ENCODE measurements at places on chromosomes 16 and 17.
A peak's percentile ranks its signal among the peaks of the same experiment; 100 is the strongest.

DNA sequence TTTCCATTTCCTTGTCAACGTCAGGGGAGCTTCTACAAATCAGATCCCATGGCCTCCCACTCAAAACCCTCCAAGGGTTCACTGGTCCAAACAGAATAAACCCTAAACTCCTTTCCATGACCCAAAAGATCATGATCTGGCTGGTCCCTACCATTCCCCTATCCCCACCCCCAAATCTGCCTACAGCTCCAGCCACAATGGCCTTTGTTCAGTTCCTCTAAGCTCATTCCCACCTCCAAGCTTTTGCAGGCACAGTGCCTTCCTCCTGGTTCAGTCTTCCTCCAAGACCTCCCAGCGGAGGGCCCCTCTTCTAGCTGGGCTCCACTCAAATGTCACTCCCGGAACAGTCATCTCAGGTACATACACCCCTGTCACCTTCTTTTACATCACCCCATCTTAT, 2.0 kb downstream of the GPRC5B start:
- DNase-seq: no peak

DNA sequence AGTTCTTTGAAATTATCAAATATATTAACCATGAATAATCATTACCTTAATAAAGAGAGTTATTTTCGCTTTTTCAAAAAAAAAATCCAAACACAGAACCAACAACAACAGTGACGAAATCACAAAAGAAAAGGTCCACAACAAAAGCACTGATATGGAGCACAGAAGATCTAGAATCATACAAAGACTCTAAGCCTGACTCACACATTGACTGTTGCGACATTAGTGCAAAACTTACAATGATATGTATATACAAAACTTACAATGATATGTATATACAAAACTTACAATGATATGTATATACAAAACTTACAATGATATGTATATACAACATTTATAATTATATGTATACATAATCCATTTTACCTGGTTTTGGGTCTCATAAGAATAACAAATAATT, 117.7 kb downstream of the USP22 start:
- DNase-seq: no peak

DNA sequence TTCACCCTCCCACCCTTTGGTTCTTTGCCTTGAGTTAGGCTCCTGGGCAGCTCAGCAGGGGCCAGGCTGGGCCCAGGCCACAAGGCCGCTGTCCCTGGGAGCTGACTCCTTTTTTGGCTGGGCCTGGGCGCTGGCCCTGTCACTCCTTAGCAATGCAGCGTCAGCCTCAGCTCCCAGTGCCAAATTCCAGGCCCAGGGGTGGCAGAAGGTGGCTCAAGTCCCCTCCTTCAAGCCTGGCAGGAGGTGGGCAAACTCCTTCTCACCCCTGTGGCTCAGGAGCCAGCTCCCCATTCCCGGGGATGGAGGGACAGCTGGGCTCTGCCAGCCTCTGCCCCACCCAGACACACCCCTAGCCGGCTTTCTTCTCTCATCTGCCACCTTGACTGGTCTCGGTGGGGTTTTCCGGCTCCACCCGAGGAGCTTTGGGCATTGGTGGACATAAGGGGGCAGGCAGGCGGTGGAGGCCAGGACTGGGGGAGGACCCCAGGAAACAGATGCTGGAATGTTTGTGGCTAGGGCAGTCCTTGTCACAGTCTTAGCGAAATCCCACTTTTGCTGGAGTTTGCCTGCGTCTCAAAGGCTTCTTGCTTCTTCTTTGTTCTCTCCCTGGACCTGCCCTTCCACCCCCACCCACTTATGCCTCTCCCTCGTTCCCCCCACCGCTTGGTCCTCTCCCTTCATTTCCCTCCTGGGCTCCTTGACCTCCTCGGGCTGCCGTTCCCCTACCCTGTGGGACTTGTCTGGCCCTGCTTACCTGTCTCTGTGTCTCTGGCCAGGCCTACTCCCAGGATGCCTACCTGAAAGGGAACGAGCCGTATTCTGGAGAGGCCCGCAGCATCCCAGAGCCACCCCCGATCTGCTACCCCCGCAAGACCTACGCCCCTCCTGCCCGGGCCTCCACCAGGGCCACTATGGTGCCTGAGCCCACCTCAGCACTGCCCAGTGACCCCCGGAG, 37.4 kb downstream of the ARHGAP23 start:
- peak; percentile 95 for DNase-seq

DNA sequence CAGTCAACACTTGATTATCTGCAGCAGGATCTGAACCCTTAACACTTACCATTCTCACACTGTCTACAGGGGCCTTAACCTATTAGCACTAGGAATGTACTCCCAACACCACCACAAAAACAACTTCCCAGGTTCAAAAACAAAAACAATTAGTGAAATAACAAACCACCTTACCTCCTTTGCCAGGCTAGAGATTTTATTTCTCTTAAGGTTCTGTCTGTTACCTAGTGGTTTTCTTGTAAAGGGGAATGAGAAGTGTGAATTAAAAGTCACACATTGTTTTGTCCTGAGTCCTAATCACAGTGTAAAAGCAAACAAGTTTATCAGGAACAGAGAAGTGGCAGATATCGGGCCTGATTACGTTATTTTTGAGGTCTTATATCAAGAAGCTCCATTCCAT, 9.7 kb downstream of the SMARCE1 start:
- DNase-seq: no peak

- no peak for DNase-seq
These were observed 18.5 kb downstream of the CRLF3 start for GRCh38 chr17:30805944-30806456.

- DNase-seq: no peak
These were observed 55.9 kb downstream of the MFSD11 start for GRCh38 chr17:76793775-76794174.

- no peak for DNase-seq
These were observed 3.0 kb downstream of the ENGASE start for GRCh38 chr17:79077587-79077986.

- peak; percentile 55 for DNase-seq
These were observed 38.6 kb upstream of the SLFN13 start for GRCh38 chr17:35486920-35487732.

DNA sequence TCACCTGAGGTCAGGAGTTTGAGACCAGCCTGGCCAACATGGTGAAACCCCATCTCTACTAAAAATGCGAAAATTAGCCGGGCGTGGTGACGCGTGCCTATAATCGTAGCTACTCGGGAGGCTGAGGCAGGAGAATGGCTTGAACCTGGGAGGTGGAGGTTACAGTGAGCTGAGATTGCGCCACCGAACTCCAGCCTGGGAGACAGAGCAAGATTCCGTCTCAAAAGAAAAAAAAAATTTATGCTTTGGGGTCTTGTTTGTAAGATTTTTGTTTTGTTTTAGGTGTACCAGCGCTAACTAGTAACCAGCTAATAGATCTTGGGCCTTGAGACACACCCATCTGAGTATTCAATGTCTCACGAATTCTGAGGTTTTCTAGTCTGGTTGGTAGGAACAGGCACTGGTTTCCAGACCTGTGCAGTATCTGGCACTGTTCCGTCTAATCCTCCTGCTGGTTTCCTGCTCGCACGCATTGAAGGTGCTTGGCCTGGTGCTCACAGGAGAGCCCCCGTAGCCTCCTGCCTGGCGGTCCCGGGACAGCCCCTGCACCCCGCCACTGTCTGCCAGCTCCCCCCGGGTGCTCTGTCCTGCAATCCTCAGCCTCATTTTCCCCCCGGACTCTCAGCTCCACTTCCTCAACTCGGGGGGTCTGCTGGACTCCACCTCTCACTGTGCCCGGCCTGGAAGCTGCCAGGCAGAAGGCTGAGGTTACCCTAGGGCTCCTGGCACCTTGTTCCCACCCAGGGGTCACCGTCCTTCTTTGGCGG, 10.6 kb upstream of the DUS1L start:
- no peak for DNase-seq

GRCh38 chr16:85259832-85260167, 147.5 kb upstream of the CIBAR2 start:
- DNase-seq: no peak

GRCh38 chr16:11355862-11356261, 10.6 kb downstream of the RMI2 start:
- no peak for DNase-seq

GRCh38 chr16:22671301-22672076, 142.5 kb upstream of the HS3ST2 start:
- DNase-seq: no peak

DNA sequence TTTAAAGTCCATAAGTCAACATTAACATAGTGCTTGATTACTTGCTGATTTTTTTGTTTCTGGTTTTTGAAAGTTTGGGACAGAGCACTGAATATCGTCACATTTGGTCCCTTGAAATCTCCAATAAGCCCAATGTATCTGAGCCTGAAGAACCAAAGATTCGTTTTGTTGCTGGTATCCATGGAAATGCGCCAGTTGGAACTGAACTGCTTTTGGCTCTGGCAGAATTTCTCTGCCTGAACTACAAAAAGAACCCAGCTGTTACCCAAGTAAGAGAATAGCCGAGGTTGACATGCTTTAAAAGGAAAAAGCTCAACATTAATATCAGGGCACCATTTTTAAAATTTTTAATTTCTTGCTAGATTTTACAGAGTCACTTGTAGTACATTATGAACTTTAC, 27.7 kb upstream of the GOSR1 start:
- peak; percentile 81 for DNase-seq

DNA sequence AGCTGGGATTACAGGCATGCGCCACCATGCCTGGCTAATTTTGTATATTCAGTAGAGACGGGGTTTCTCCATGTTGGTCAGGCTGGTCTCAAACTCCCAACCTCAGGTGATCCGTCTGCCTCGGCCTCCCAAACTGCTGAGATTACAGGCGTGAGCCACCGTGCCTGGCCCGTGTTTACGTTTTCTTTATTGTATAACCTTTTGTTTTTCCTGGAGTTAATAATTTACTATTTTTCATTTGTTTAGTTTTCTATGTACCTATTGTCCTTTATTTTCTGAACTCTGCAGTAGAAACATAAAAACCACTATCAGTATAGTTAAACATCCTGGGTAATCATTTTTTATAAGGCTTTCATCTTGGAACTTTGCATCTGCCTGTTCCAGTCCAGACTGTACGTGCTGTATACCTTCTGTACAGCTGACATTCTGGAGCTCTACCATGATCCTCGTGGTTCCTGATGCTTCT, 73.6 kb downstream of the PPM1E start:
- no peak for DNase-seq

GRCh38 chr17:1055751-1056645, 59.1 kb downstream of the TIMM22 start:
- DNase-seq: peak; percentile 72

DNA sequence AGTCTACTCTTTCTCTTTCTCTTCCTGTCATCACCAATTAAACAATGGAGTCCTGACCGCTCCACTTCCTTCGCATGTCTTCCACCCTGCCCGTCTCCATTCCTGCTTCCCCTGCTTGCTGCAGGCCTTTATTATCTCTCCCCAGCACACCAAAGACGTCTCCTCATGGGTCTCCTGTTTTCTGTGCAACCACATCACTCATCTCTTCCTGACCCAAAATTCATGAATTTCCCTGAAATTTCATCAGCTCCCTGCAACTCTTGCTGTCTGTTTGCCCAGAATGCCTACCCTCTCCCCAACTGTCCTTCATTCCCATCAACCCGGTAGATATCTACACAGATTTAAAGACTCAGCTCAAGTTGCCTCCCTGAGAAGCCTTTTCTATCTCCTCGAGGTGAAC, 76.7 kb upstream of the ALOX12 start:
- no peak for DNase-seq

GRCh38 chr16:78353640-78354275, 254.3 kb downstream of the WWOX start:
- no peak for DNase-seq

- no peak for DNase-seq
These were observed 129.9 kb downstream of the MGAT5B start for GRCh38 chr17:76997981-76998531.

- peak; percentile 44 for DNase-seq
These were observed at the start of gene SLFN13 for GRCh38 chr17:35448214-35448898. Gene SLFN13 (minus strand): TSS chr17:35448766. CDS start chr17:35445680, 3,086 bp downstream.

- DNase-seq: no peak
These were observed 27.1 kb upstream of the SSTR5 start for GRCh38 chr16:1045310-1045992.

DNA sequence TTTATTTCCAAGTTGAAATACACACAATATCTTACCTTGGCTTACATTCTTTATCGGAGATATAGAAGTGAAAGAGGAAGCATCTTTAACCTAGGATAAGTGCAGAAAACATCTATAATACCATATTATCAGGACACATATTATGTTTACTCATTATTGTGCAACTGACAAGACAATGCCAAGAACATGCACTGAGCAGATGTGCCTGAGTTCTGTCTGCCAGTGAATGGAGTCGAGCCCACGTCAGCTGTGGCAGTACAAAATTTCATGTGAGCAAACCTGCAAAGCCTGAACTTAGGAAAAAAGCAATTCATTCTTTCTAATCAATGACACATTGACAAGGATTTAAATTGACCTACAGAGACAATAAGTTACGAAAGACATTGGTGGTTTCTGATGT, 154.4 kb downstream of the AXIN2 start:
- DNase-seq: no peak

GRCh38 chr16:56370875-56371659, 54.3 kb downstream of the AMFR start:
- DNase-seq: no peak

- DNase-seq: peak; percentile 73
These were observed 28.8 kb upstream of the GINS2 start for GRCh38 chr16:85717393-85718152.

- DNase-seq: peak; percentile 71
These were observed 29.0 kb downstream of the IL21R start for GRCh38 chr16:27430923-27431484.

- DNase-seq: peak; percentile 80
These were observed 73.0 kb downstream of the BMERB1 start for GRCh38 chr16:15507301-15507958.

- DNase-seq: peak; percentile 18
These were observed 48.0 kb upstream of the ZFHX3 start for GRCh38 chr16:73095885-73096421.

DNA sequence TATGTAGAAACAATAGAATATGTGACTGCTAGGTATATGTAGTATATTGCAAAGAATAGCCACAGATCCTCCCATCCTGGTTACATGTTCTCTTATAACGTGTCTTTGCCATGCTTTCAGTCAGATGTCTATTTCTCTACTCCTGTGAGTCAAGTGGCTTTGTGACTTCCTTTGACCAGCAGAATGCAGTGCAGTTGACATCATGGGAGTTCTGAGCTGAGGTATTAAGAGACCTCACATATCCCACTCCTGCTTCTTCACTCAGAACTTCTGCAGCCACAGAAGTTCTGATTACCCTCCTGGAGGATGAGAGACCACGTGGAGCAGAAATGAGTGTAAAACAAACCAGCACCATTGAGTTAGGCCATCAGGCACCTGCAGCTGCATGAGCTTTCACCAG, 222.5 kb downstream of the PRKCA start:
- DNase-seq: no peak

GRCh38 chr16:14111713-14112538, 40.8 kb downstream of the MRTFB start:
- no peak for DNase-seq
